ENCODE measurements at places on chromosomes 16 and 17.

DNA sequence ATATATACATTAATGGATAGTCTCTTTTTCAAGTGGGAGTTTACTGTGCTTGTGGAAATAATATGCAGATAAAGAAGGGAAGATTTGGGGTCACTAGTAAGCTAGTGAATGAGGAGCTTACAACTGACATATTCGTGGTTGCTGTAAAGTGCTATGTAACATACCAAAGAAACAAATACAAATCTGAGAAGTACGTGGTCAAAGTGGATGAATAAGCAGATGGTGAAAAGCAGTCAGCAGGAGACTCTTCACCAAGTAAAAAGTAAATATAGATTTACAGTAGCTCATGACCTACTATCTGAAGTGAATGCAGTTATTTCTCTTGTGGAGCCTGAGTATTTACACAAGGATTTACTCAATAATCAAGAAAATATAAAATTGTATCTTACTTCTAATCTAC, 136.6 kb upstream of the ELAC2 start:
- DNase-seq: no peak

DNA sequence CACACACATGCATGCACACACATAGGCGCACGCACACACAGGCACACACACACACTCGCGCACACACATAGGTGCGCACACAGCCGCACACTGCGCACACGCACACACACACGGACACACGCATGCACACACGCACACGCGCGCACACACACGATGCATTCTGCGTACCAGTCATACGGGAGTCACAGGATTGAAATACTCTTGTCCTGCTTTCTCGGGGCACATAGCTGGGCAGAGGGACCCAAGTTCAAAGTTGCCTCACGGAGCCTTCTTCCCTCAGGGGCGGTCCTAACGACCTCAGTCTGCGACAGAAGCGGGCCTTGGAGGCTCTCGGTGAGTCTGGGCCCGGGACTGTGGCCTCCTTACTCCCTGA, 56.0 kb downstream of the MRM1 start:
- no peak for DNase-seq

DNA sequence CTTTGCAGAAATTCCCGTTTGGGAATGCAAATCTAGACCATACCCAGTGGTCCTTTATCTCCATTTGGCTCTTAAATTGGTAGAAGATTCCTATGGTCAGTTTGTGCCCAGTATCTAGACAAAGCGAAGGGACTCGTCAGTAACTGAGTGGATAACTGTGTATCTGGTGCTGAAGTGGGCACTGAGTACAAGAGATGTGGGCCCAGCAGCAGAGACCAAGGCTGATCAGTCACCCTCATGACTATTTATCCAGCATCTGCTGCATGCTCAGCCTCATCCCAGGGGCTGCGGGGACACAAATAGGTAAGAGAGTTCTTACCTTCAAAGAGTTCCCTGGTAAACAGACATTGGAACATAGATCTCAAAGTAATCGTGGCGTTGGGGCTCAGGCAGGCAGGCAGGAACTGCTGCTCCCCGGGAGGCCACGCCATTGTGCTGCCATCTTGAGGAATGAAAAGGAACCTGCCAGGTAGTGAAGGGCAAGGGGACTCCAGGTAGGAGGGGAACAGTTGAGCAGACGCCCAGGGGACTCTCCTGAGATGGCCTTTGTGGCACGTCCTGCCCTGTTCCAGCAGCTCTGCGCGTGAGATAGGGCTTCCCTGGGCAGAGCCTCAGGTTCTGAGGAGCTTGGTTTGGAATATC, 10.3 kb downstream of the NT5M start:
- DNase-seq: peak; percentile 25

DNA sequence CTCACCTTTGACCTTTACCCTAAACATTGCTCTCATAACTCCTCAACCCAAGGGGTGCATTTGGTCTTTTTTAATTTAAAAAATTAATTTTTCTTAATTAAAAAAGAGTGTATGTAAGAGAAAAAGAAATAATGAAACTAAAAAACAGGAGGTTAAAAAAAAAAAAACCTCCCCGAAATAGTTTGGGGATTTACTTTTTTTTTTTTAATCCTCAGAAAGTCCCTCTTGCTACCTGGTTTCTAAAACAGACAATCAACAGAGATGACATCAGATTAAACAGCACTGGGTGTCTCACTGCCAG, 301.3 kb downstream of the SOX9 start:
- no peak for DNase-seq
